ENCODE measurements at places on chromosomes 16 and 17.

DNA sequence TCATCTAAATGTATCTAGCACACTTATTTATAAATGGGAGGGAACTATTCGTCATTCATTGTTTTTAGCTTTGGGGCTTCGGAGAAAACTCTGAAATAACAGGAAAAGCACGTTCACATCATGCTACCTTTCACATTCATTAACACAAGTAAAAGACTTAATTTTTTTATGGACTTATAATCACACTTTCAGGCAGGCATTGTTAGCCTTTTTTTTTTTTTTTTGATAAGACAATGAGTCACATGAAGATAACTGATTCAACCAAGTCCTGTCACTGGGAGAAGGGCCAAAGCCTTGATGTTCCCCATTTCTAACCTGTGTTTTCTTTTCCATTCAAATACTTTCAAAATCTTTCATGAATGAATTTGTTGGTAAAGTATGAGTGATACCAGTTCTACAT, 631.3 kb upstream of the CA10 start:
- DNase-seq: no peak
- no peak overlapping the region for H3K27ac ChIP-seq
- H3K4me1 ChIP-seq: no peaks in the 10 kb centered on the region
- H3K27me3 ChIP-seq: no peaks in the 10 kb centered on the region
- H3K36me3 ChIP-seq: no peaks in the 10 kb centered on the region
- no peak overlapping the region for H3K4me3 ChIP-seq

GRCh38 chr16:57626420-57627170, 1.8 kb upstream of the ADGRG1 start:
- H3K36me3 ChIP-seq: no peaks in the 10 kb centered on the region
- H3K4me1 ChIP-seq: no peaks in the 10 kb centered on the region
- H3K27ac ChIP-seq: no peak overlapping the region
- DNase-seq: no peak

DNA sequence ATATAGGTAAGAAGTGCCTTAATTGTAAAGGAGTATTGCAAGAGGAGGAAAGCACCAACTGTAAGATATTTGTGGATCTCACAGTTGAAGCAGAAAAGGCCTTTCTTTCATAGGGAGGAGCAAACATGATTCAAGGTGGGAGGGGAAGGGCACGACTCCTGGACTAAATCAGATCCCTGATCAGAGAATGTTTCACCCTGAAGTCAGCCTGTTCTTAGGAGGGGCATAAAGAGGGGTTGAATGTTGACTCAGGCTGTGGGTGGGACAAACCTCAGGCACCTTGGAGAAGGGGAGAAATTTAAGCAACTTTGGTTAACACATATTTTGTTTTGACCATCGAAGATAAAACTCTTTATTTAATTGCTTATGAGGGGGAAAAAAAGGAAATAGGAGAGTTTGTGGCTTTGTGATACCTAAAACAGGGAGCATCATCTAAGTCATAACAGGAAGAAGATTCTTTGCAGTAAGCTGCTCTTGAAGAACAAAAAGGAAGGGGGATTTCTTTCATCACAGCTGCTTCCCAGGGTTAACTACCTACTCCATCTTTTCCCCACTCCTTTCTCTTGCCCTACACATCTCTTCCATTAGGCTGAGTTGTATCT, 158.6 kb upstream of the ZNF267 start:
- no peak for DNase-seq
- no peak overlapping the region for H3K4me3 ChIP-seq
- peaks cover 28% of the 10 kb centered on the region for H3K4me1 ChIP-seq
- no peak overlapping the region for H3K27ac ChIP-seq

GRCh38 chr16:84683691-84684591, 15.9 kb upstream of the USP10 start:
- no peak for DNase-seq
- no peak overlapping the region for H3K27ac ChIP-seq
- no peaks in the 10 kb centered on the region for H3K4me1 ChIP-seq
- no peaks in the 10 kb centered on the region for H3K27me3 ChIP-seq

Measured in thoracic aorta (tissue), 2 donors.